Vagina (tissue), 2 donors: ENCODE measurements at places on chromosomes 12 and 14.

- no peak for DNase-seq
Measured at GRCh38 chr12:22533155-22533554, 11.2 kb downstream of the C2CD5 start.

- no peak for DNase-seq
Measured at GRCh38 chr12:111316671-111317070, 52.2 kb downstream of the PHETA1 start.

DNA sequence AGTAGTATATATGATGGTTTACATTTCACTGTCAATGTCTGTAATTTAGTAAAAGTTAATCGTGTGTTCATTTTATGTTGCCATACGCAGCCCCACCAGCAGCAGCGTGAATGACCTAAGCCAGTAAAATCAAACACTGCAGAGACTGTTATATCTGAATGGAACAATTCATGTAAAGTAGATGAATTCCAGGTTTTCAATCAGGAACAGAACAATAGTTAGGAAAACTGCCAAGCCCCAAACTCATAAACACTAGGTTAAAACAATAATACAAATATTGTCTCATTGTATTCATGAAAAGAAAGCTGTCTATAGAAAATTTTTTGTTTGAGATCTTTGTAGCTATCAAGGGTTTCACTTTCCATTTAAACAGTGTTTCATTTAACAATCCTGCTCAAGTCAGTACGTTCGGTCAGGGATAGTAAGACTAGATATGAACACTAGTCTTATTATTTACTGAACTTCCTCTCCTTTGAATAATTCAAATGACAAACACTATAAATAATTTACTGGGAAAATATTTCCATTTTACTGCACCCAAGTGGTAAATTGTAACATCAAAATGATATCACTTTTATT lies 256.8 kb upstream of the FLRT2 start:
- DNase-seq, result no peak

- no peak for DNase-seq
Measured at GRCh38 chr12:124501827-124502226, 65.6 kb downstream of the NCOR2 start.
